CD8-positive, alpha-beta T cell (primary cell): ENCODE measurements at places on chromosomes 11 and 22.

- no peak for DNase-seq
Observed at GRCh38 chr22:32375678-32376450, 18.2 kb downstream of the RFPL3 start.

- DNase-seq, result no peak
Observed at GRCh38 chr11:81070948-81071347, 1630.1 kb upstream of the TENM4 start.

GRCh38 chr11:62917906-62918502 lies 3.2 kb downstream of the CHRM1 start:
- no peak for DNase-seq

GRCh38 chr11:61294717-61295595 lies at the start of gene VWCE:
Gene VWCE (minus strand): TSS chr11:61295316. CDS start chr11:61295037, 279 bp downstream.
- peak; percentile 53 for DNase-seq

- DNase-seq, result no peak
Observed at GRCh38 chr11:112225753-112226061, 521 bp upstream of the PTS start.

- no peak for DNase-seq
Observed at GRCh38 chr22:23245799-23246136, 65.5 kb downstream of the BCR start.

GRCh38 chr22:46081036-46081830 lies 69.1 kb upstream of the PPARA start:
- no peak for DNase-seq

DNA sequence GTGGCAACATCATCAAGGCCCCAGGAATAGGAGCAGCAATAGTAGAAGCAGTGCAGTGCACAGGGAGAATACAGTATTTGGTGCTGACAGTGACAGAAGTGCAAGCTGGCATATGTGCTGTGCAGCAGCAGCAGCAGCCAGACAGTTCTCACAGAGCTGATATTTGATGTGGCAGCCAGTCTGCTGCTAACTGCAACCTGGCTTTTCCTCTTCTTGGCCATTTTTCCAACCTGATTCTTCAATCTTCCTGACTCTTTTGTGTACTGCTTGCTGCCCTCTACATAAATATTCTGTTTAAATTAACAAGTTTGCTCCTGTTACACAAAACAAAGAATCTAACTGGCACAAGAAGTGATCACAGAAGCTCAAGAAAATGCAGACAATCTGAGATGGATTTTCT lies 102.0 kb downstream of the CASP12 start:
- DNase-seq, result no peak

GRCh38 chr22:43537019-43537585 lies 125.3 kb downstream of the MPPED1 start:
- DNase-seq, result no peak

DNA sequence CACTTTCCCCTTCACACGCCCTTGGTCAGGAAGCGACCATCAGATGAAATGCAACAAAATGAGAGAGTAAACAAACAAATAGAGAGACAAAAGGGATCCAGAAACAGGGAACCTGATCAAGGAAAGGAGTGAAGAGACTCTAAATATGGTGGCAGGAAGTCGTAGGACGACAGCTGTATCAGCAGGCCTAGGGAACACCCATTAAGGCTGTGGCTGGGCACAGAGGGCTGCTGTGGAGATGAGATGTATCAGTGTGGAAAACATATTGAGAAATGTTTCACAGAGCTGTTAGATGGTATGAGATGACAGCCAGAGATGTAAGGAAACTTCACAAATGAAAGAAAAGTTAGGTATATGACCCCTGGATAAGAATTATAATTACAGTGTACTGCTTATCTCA lies 155.8 kb upstream of the MTMR2 start:
- no peak for DNase-seq

GRCh38 chr11:35511666-35512065 lies 13.8 kb downstream of the PAMR1 start:
- no peak for DNase-seq

DNA sequence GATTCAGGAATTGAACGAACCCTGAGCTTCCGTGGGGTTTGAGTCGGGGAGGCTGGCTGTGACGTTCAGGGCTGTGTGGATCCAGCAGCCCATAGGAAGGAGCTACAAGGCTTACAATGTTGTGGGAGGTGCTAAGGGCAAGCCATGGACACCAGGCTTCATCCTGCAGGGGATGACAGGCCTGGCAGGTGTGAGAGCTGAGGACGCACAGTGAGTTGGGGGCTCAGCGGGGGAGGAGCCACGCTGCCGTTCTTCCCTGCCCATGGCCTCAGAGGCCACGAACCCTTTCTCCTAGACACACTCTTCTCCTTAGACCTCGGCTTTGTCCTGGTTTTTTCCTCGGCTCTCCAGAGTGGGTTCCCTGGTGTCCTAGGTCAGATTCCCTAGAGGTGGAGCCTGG lies 113.3 kb upstream of the SLC22A12 start:
- no peak for DNase-seq

GRCh38 chr11:91081440-91082043 lies 858.7 kb upstream of the CHORDC1 start:
- no peak for DNase-seq

GRCh38 chr11:68835749-68836148 lies 6.0 kb downstream of the CPT1A start:
- DNase-seq, result no peak

- no peak for DNase-seq
Observed at GRCh38 chr11:93089474-93090102, 108.2 kb downstream of the SLC36A4 start.

DNA sequence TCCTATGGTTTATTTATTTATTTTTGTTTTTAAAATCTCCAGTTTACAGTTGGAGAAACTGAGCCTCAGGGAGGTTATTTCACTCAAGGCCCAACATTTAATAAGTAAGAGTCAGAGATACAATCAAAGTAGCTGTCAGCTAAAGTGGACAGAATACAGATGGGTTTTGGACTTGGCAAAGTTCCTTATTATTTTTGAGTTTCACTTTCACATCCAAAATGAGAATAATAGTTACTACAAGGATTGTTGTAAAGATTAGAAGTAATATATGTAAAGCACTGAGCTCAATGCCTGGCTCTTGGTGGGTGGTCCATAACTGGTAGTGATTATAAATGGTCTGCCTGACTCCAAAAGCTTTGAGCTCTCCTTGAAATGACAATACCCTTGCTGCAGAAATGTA lies 87.5 kb upstream of the SESN3 start:
- no peak for DNase-seq

GRCh38 chr11:75563978-75564552 lies 2.0 kb downstream of the SERPINH1 start:
- DNase-seq, result no peak

DNA sequence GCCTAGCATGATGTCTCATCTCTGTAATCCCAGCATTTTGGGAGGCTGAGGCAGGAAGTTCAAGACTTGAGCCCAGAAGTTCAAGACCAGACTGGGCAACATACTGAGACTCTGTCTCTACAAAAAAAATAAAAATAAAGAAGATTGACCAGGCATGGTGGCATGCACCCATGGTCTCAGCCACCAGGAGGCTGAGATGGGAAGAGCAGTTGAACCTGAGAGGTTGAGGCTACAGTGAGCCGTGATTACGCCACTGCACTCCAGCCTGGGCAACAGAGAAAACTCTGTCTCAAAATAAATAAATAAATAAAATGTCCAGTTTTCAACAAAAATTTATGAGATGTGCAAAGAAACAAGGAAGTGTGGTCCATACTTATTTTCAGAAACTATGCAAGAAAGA lies 28.3 kb downstream of the EFCAB6 start:
- DNase-seq, result no peak

GRCh38 chr11:62575156-62575555 lies 1.5 kb upstream of the EEF1G start:
- DNase-seq, result no peak

GRCh38 chr22:46976598-46976997 lies 214.1 kb downstream of the TBC1D22A start:
- no peak for DNase-seq

DNA sequence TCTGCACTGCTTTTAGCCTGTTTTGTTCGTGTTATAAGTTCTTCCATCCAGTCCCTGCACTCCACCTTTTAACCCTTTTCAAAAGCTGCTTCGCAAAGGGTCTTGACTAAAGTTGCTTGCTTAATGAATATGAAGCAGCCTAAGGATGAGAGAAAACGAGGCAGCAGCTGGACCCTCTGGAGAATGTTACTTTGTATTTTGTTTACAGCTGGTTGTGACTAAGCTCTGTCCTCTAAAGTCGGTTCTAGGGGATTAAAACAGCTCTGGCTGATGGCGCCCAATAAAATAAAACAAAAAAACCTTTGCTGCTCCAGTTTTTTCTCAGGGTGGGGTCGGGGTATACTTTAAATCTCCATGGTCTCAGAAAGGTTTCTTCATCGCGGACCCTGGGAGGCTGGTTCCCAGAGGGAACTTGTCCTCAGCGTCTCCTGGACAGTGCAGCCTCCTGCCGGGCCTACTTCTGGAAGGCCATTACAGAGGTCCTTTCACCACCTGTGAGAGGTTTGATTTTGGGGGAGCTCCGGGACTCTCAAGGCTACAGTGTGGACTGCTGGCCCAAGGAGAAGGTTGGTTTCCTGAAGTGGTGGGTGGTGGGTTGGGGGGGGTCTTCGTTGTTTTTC lies 836 bp upstream of the RBM4 start:
- no peak for DNase-seq

DNA sequence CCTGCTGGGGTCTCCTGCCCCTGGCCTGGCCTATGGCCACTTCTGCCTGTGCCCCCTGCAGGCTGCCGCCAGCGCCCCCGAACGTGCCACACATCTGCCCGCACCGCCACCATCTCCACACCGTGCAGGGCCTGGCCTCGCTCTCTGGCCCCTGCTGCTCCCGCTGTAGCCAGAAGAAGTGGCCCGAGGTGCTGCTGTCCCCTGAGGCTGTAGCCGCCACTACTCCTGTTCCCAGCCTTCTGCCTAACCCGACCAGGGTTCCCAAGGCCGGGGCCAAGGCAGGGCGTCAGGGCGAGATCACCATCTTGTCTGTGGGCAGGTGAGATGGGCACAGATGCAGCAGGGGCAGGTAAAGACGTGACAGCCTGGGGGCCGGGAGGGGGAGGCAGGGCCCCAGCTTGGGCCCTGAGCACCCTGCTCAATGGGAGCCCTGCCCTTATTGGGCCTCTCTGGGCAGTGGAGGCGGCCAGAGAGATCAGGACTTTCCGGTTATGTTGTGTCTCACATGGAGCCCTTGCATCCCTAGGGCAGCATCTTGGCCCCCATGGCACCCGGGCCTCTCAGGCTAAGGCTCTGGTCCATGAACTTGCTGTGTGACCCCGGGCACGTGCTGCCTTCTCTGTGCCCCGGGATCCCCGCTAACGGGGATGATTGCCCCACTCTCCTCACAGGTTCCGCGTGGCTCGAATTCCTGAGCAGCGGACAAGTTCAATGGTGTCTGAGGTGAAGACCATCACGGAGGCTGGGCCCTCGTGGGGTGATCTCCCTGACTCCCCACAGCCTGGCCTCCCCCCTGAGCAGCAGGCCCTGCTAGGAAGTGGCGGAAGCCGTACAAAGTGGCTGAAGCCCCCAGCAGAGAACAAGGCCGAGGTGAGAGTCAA lies 18.5 kb downstream of the RELT start:
- no peak for DNase-seq

- DNase-seq, result no peak
Observed at GRCh38 chr11:109704432-109704831, 282.4 kb downstream of the C11orf87 start.

DNA sequence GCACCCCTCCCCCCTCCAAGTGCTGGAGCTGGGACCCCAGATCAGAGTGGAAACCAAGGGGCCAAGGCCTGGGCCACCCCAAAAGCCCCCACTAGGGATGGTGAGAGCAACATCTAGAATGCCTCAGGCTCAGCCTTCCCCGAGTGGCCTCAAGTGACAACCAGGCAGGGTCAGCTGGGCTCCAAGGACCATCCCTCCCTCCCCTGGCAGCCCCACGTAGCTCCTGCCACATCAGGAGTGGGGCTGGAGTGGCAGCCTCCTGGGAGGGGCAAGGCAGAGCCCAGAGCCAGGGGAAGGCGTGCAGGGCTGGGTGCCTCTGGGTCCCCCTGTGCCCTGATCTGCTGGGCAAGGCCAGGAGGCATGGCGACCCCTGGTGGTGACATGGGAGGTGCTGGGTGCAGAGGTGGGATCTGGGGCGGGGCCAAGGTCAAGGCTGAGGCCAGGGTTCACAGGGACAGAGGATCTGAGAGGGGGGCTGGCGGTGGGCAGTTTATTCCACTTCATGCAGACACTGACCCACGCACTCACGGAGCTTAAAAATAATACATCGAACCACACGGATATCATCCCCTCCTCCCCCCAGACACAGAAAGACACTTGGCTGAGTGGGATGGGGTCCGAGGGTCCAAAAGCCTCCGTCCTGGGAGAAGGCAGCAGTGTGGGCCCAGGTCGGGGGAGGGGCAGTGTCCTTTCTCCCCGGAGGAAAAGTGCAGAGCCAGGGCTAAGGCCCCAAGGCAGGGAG lies 15.8 kb upstream of the EHD1 start:
- DNase-seq, result peak; percentile 97

DNA sequence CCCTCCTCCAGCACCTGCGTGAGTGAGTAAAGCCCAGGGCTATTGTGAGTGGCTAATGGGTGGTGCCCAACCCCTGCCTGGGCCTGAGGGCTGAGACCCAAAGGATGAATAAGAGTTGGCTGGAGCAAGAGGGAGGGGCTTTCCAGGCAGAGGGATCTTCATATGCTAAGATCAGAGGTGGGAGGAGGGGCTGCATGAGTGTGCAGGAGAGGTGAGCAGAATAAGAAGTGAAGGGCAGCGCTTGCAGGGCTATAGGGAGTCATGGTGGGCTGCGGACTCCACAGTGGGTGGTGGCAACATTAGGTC lies 3.9 kb downstream of the EMID1 start:
- no peak for DNase-seq

DNA sequence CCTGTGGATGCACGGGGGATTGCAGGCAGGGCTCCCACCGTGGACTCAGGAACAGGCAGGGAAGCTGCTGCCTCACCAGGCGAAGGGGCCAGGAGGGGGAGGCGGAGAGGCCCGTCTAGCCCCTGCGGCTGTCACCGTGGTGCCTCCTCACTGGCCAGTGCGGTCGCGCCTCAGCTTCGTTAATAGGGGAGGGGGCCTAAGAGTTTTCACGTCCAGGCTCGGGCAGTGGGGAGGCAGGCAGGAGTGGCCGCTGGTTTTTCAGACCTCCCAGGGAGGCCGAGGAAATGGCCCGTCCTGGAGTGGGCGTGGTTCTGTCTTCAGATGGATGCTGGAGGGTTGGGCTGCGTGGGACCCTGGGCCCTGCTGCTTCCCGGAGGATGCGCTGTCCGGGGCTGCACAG lies 91.1 kb upstream of the B3GAT1 start:
- DNase-seq, result no peak

GRCh38 chr11:117579161-117579560 lies 217.9 kb downstream of the DSCAML1 start:
- no peak for DNase-seq

GRCh38 chr11:134781380-134781866 lies 369.4 kb upstream of the B3GAT1 start:
- no peak for DNase-seq

GRCh38 chr22:47381240-47381639 lies 618.8 kb downstream of the TBC1D22A start:
- no peak for DNase-seq

- DNase-seq, result no peak
Observed at GRCh38 chr11:95248666-95249467, 17.9 kb upstream of the SESN3 start.
